Right kidney (tissue), 9 donors: ENCODE measurements at places on chromosomes 6 and 20.

GRCh38 chr6:164897523-164898235 is 411.7 kb downstream of the C6orf118 start:
- DNase-seq, result no peak

- no peak for DNase-seq
Measured at GRCh38 chr6:41712651-41713103, 22.7 kb downstream of the TFEB start.

- DNase-seq, result no peak
Measured at GRCh38 chr6:120363429-120363828, 970.9 kb downstream of the TBC1D32 start.

DNA sequence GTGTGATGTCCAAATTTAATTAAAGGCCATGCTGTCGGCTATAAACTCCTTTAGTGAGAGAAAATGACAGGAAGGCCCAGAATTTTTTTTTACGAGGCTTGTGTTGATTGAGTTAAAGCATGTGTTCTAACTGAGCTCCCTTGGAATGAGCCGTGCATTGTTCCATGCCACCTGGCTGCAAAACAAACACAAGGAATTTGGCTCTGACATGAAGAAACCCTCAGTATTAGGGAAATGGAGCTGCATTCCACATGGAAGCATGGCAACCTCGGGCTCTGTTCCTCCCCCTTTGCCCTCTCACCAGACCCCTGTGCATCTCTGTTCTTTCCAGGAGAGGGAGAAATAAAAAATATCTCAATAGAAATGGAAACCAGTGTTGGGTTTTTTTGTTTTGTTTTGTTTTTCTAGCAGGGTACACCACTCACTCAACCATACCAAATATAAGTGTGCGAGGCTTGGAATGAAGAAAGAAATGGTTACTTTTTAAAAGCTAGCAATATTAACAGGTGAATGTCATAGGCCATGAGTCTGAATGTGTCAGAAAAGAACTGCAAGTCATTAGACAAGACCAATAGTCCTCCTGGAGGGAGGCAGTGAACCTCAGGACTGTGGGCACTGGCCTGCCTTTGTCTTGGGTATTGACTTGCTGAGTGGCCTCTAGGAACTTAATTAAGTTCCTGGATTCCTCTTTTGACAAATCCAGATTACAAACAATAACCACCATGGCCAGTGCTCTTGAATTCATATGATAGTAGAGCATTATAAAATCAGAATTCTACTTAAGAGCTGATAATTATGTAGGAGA is 935.1 kb downstream of the KIF16B start:
- peak; percentile 32 for DNase-seq

- no peak for DNase-seq
Measured at GRCh38 chr6:74731204-74731603, 474.6 kb downstream of the COL12A1 start.

GRCh38 chr6:48670546-48670945 is 559.5 kb upstream of the PTCHD4 start:
- DNase-seq, result no peak

DNA sequence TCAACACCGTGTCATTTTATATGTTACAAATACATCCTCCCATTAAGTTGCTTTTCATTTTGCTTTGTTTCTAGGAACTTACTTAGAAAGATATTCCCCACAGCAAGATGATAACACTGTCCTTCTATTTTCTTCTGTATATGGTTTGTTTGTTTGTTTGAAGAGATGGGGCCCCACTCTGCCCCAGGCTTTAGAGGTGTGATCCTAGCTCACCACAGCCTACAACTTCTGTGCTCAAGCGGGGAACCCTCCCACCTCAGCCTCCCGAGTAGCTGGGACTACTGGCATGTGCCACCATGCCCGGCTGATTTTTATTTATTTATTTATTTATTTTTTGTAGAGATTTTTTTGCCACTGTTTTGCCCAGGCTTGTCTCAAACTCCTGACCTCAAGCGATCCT is 14.2 kb upstream of the GMDS start:
- DNase-seq, result no peak

- no peak for DNase-seq
Measured at GRCh38 chr20:37358366-37359150, 12.6 kb downstream of the SRC start.

DNA sequence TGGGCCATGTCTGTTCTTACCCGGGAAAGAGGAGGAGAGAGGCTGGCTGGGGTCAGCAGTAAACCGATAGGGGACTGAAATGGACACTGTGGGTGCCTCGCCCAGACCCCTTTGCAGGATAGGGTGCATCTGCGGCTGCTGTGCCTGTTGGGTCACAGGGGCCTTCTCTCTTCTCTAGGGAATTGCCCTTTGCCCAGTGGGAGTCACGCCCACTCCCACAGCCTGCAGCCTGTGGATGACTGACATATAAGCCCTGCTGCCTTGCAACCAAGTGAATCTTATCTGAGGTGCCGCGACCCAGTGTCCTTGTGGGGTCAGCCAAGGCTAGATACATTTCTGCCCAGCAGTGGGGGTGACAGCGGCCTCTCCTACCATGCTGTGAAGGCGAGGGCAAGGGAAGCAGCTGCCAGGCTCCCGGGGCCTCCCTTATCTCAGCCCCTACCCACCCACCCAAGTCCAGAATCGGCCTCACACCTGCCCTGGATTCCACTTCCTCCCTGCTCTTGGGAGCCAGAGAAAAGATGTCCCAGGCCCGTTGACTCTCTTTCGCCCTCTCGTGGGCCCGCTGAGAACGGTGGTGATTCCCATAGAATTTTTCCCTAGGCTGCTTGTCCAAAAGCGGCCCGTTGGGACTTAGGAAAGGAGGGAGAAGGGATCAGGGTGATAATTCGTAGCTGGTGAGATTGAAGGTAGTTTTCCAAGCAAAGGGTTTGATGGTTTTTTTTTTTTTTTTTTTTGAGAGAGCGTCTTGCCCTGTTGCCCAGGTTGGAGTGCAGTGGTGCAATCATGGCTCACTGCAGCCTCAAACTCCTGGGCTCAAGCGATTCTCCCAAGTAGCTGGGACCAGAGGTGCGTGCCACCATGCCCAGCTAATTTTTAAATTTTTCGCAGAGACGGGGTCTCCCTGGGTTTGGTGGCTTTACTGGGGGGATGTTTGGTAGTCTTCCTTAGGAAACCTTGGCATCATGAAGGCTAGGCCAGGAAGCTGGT is 76.4 kb upstream of the RNF24 start:
- DNase-seq, result no peak

DNA sequence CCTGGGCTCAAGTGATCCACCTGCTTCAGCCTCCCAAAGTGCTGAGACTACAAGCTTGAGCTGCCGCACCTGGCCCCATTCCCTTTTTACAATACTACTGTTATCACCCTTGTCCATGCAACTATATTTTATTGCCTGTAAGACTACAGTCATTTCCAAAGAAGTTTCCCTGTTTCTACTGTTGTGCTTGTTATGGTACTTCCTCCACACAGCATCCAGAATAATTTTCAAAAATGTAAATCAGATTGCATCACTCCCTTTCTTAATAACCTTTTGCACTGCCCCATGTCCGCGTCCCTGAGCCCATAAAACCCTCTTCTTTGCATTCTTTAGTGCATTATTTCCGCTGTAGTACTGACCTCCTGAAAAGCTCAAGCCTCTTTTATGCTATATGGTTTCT is 128.9 kb upstream of the AKIRIN2 start:
- DNase-seq, result no peak

DNA sequence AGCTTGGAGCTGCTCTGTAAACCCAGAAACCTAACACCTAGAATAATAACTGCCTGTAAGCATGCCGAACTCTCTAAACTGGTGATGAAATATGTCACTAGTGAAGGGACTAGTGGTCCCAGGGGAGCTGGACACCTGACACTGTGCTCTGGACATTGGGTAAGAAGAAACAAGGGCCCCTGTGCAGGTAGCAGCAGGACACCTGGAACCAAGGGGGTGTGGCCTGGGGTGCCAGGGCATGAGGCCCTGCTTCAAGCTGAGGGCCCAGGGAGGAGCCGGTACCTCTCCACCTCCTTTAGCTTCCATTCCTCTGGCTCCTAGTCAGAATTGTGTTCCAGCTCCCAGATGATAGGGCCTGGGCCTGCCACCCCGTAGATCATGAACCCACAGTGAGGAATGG is 263.2 kb downstream of the OGFRL1 start:
- no peak for DNase-seq

- no peak for DNase-seq
Measured at GRCh38 chr20:3188823-3189413, 15.6 kb downstream of the DDRGK1 start.

- DNase-seq, result no peak
Measured at GRCh38 chr6:144159742-144160141, 9.4 kb downstream of the STX11 start.

GRCh38 chr6:26158581-26159356 is 71.5 kb downstream of the HFE start:
- DNase-seq, result peak; percentile 77

- peak; percentile 67 for DNase-seq
Measured at GRCh38 chr20:3751675-3752385, 15.7 kb downstream of the ADISSP start.

GRCh38 chr6:155424181-155424580 is 31.5 kb downstream of the NOX3 start:
- no peak for DNase-seq
